ENCODE measurements at places on chromosomes 16 and 17.

- DNase-seq, result no peak
These were observed 3.4 kb downstream of the DRC7 start for GRCh38 chr16:57697896-57698537.

DNA sequence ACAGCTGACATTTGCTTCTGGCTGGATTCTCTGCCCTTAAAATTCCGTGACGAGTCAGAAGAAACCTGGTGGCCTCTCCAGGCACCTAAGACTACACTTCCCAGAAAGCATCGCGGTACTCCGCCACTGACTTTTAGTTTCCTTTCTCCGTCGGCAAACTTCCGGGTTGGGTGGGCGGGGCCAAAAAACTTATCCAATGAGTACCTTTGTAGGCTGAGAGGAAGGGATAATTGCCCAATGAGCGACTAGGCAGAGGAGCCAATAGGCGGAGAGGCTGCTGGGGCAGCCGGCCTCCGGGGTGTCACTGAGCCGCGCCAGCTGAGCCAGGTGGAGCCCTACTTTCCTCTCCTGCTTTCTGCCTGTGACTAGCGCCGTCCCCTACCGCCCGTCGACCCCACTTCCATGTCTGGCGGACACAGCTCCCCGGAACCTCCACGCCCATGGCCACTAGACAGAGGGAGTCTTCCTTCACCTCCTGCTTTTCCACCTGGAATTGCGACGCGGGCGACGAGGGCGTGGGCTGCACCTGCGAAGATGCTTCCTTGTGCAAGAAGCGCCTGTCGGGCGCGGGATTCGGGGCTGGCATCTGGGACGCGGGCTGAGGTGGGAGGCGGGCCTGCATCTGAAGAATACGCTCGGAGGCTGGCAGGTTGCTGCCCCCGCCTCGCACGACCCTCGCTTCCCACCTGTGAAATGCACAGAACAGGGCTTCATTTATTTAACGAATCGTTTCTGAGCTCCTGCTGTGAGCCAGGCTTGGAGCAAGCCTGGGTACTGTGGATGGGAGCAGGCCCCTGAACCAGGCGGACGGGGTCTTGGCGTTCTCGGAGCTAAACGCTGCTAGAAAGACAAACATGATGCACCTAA is 16.5 kb upstream of the ARHGAP17 start:
- peak; percentile 84 for DNase-seq

GRCh38 chr17:3529817-3530741 is 27.5 kb downstream of the TRPV3 start:
- no peak for DNase-seq

DNA sequence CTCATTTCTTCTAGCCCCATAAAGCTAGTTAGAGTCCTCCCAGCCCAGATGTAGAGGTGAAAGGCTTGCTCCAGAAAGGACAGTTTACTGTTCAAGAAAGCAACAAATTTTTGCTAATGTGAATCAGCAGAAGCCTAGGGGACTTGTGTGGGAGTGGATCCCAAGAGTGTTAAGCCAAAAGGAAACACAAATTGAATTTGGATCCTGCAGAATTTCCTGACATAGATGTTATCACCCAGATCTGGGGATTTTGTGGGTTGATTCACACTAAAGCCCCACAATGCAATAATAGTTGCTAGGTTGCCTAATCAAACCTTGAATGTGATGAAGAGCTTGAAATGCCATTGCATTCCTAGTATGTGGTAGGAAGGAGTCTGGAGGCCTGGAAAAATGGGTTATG is 135.2 kb upstream of the HS3ST3A1 start:
- DNase-seq, result no peak

DNA sequence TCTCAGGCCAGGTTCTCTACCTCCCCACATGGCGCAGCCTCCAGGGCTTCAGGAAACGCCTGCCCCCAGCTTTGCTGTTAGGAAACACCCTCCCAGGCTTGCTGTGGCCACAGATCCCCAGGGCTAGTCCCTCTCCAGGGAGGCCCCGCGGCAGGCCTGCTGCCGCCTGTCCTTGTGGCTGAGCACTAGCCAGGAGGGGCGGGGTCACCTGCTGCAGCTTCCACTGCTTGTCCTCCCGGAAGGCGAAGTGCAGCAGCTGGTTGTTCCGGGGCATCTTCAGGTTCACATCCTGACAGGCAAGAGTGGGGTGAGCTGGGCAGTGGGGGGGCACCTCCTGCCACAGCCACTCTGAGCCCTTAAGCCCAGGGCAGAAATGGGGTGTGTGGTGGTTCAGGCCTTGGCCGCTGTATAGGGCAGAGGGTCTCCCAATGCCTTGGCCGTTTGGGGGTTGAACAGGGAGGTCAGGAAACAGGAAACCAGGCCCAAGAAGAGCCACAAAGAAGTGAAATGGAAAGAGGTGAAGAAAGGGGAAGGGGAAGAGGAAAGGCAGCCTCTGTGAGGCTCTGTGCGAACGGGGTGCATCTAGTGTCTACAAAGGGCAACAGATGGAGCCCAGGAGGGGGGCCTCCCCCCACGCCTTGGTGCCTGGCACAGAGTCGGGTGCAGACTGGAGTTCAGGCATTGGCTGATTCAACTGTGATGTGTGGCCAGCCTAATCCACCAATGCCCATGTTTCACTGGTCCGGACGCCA is 2.0 kb downstream of the ROGDI start:
- DNase-seq, result no peak

DNA sequence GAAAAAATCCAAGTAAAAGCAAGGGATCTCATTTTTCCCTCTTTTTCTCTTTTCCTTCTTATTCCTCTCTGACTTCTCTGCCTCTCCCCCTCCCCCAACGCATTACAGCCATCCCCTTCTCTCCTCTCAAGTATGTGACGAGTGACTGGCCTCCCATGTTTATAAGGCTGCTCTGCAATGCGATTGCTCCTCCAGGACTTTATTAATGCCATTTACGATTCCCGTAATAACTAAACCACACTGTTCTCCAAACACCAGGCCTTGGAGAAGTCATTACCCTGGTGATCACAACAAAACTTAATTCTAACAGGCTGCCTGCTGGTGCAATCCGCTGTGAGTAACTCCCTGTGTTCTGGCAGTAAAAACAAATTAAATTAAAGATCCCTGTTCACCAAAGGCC is 88.8 kb downstream of the HS3ST3B1 start:
- no peak for DNase-seq

GRCh38 chr16:81526935-81527334 is 82.3 kb downstream of the CMIP start:
- DNase-seq, result no peak

GRCh38 chr17:62787366-62787765 is 20.7 kb downstream of the MARCHF10 start:
- DNase-seq, result no peak

All from activated T-cell treated with anti-CD3 and anti-CD28 coated beads for 4 hours (primary cell).